EL (cell line): ENCODE measurements at places on chromosomes 7 and 10.

DNA sequence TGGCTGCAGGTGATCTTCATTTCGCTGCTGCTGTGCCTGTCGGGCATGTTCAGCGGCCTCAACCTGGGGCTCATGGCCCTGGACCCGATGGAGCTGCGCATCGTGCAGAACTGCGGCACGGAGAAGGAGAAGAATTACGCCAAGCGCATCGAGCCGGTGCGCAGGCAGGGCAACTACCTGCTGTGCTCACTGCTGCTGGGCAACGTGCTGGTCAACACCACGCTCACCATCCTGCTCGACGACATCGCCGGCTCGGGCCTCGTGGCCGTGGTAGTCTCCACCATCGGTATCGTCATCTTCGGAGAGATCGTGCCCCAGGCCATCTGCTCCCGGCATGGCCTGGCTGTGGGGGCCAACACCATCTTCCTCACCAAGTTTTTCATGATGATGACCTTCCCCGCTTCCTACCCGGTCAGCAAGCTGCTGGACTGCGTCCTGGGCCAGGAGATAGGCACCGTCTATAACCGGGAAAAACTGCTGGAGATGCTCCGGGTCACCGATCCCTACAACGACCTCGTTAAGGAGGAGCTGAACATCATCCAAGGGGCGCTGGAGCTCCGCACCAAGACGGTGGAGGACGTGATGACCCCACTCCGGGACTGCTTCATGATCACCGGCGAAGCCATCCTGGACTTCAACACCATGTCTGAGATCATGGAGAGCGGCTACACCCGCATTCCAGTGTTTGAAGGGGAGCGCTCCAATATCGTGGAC lies 1.3 kb downstream of the CNNM2 start:
- peak; percentile 5 for DNase-seq

- DNase-seq: no peak
Measured at GRCh38 chr10:63972949-63973827, 452.0 kb downstream of the REEP3 start.

GRCh38 chr7:39536951-39537350 lies 29.3 kb upstream of the YAE1 start:
- DNase-seq: no peak

GRCh38 chr7:108197371-108198091 lies 67.4 kb upstream of the LAMB4 start:
- DNase-seq: no peak

DNA sequence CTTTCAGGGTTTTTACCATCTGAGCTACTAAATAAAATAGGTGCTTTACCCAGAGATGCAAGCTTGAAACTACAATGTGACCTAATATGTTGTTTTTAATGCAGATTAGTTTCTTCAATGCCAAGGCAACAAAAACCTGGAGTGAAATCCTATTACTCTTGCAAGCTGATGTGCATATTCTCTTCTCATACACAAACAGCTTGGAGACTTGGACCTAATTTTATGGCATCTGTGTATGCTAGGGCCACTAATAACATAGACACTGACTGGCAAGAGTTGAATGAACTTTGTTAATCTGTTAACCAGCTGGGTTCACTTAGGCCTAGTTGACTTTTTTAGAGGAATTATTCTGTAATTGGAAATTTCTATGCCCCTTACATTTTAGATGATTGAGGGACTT lies 23.4 kb upstream of the SMIM30 start:
- DNase-seq: no peak

DNA sequence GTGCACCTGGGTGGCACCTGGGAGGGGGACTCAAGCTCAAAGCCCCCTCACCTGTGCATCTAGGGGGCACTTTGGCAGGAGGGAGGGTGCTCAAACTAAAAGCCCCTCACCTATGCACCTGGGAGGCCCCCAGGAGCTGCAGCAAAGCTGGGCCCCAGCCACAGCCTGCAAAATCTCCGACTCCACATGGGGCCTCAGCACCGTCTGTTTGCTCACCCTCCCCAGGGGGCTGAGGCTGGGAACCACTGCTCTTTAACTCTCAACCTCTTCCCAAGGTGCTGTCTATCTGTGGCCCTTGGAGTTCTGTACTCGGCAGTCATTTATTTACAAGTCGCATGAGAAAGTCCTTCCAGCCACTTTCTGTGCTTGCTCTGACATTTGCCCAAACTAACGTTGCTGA lies 458.4 kb downstream of the DNAJB6 start:
- no peak for DNase-seq

DNA sequence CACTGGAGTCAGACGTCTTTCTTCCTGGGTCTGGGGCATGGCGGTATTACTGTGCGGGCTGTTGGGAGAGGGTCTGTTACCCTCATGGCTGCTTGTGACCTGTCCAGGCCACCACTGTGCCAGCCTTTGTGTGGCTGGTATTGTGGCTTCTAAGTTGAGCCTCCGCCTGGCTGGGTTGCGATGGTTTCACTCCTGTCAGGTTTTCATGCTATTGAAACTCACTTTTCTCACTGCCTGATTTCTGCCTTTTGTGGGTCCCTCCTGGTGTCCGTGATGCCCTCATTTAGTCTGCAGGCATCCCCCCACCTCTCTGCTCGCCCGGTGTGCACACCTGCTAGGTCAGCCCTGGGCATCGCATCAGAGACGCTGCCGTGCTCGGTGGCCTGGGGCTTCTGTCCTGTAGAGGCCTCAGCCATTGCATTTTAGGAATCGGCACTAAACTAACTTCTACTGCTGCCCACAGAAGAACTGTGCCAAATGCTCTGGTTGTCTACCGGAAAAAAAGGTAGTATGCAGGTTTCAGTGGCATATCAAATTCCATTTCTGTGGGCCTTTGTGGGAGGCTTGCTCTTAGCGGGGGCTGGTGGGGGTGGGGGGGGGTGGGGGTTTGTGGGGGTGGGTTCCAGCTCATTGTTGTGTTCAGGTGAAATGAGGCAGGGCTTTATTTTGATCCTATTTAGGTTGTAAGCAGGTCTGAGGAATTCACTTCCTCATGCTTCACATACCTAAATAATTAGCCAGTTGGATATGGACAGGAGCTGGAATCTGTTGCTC lies 64.3 kb downstream of the MGMT start:
- DNase-seq: peak; percentile 73

DNA sequence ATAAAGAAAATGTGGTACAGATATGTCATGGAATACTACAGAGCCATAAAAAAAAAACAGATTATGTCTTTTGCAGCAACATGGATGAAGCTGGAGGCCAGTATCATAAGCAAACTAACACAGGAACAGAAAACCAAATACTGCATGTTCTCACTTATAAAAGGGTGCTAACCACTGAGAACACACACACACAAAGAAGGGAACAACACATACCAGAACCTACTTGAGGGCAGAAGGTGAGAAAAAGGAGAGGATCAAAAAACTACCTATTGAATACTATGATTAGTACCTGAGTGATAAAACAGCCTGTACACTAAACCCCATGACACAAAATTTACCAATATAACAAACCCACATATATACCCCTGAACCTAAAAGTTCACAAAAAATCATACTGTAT lies 144.6 kb downstream of the TPK1 start:
- DNase-seq: no peak

DNA sequence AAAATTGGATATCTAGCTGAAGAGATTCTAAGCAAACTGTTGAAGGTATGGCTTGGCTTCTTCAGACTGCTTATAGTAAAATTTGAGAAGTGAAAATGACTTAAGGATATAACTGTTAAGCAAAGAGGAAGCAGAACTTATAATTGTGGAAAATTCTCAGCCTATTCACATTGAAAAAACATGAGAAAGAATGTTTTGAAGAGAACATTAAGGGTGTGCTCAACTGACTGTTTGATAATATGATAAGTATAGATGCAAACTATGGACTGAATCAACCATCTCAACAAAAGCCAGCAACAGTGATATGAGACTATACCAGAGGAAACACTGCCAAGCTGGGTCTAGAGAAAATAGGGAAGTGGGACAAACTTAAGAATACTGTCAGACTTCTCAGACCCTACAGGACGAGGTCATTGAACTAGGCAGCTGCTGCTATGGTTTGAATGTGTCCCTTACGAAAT lies 133.1 kb upstream of the PPP1R3A start:
- DNase-seq: no peak

- no peak for DNase-seq
Measured at GRCh38 chr7:100897772-100898454, 2.2 kb upstream of the ACHE start.

DNA sequence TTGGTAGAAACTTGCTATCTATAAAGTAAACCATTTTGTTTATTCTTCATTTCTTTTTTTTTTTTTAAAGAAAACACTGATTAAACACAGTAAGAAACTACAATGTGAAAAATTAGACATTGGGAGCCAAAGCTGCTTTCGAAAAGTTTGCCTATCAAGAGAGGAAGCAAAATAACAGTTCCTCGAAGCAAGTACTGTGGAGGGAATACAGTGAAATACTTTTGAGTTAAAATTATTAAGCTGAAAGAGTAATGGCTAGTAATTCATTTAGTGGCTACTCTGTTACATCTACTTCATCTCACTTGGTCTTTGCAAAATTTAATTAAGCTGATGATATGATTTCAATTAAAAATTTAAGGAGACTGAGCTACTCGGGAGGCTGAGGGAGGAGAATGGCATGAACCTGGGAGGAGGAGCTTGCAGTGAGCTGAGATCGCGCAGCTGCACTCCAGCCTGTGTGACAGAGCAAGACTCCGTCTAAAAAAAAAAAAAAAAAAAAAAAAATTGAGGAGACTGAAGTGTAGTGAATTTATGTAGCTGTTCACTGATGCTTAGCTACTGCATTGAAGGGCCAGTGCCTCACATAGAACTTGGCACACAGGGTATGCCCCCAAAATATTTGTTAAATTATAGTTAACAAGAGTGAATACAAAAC lies 982.1 kb upstream of the MBL2 start:
- DNase-seq: no peak

DNA sequence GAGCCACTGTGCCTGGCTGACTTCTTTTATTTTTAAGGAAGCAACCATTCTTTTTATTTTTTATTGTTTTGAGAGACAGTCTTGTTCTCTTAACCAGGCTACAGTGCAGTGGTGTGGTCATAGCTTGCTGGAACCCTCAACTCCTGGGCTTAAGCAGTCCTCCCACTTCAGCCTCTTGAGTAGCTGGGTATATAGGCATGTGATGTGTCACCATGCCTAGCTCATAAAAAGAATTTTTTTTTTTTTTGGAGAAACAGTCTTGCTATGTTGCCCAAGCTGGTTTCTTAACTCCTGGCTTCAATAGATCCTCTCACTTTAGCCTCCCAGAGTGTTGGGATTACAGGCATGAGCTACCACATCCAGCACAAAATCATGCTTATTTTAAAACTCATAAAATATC lies 5.8 kb downstream of the MCU start:
- DNase-seq: peak; percentile 65

DNA sequence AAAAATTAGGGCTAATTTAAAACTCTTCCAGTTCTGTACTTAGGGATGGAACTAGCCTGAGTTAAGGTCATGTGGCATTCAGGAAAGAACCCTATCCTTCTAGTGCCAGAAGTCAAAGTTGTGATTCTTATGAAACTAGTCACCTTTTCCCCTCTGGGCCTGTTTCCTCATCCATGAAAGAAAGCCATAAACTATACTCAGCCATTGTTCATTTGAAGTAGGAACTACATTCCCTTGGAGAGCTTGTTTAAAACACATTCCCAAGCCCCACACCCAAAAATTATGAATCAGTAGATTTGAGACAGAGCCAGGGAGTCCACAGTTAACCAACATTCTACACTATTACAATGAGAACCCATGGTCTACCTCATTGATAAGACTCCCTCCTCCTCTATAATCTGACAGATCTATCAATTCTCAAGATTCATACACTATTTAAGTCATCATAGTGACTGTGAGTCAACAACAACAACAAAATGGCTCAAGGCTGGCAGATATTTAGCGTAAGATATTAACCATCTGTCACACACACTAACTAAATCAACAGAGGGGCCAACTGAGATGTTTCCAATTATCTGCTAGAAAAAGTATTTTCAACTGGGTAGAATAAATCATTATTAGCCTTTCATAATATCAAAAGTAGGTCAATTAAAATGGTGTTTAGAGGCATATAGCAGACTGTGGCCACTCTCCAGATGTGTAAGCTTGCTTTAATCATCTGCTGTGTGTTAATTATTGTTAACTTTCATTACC lies 102.3 kb downstream of the SLC25A13 start:
- peak; percentile 68 for DNase-seq

DNA sequence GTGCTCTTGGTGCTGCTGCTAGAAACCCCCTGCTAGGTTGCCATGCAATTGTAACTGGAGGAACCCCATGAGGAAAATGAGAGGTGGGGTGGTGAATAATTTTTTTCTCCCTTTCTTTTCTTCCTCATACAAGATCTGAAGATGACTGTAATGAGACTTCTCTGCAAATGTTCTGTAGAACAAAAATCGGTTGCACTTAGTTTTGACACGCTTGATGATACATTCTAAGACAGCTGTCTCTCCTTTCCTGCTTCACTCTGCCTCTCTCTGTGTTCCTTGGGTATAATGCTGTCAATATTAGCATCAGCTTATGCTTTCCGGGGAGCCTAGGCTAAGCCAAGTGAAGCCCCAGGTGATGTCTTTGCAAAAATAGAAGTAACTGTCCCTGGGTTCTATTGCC lies 721.5 kb downstream of the POM121L12 start:
- no peak for DNase-seq

DNA sequence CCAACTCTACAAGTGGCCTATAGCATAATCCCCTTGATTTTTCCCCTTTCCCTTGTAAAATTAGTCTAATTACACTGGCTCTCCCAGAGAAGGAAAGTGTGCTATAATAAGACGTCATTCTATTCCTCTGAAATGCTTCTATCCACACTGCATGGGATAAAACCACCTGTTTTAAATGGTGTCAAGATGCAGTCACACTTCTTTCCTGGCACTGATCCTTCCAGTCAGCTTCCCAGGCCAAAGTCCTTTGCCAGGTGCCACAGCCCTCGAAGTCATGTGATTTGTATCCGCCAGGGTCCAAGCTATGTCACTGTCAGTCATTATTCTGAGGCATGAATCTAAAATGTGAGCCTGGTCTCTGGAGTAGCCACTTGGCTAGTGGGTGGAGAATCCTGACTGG lies 169.0 kb upstream of the KIAA1217 start:
- DNase-seq: no peak

DNA sequence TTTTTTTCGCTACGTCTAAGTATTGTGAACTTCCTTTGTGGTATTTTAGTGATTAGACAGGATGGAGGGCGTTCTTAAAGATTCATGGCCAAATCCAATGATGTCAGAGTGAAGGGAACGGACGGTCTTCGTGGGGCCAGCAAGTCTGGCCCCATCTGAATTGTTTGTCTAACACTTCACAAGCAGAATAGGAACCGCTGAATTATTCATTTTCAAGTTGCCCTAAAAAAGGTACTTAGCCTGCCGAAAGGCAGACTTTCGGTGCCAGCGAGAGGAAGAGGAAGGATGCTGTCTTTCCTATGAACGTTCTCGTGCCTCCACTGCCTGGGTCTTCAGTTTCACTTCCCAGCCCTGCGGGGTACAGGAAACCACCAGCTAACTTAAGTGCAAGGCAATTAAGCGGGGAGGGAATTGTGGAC lies 145.7 kb upstream of the SH2B2 start:
- no peak for DNase-seq

GRCh38 chr10:17665747-17666146 lies 21.8 kb downstream of the STAM start:
- DNase-seq: peak; percentile 89

GRCh38 chr10:104242545-104242944 lies 10.4 kb upstream of the CFAP43 start:
- DNase-seq: no peak

GRCh38 chr10:16809074-16809718 lies 8.0 kb downstream of the RSU1 start:
- peak; percentile 43 for DNase-seq
